Glomerular endothelial cell (primary cell): ENCODE measurements at places on chromosomes 6 and 20. TPM values are rescaled to one million over a fixed set of nuclear protein-coding genes. Genes with fewer than 3 reads are reported as not detected.

SNHG17 gene
- total RNA-seq: 21.1 and 38.3 TPM in 2 replicates

DNAH8 gene
- total RNA-seq: 0.06 TPM in 1 of 2 replicates, not detected in the other

NOX3 gene
- not detected in 2 replicates for total RNA-seq

SLCO4A1 gene
- total RNA-seq: 7.3 and 7.9 TPM in 2 replicates

NSFL1C gene
- total RNA-seq: 53.9 and 74.2 TPM in 2 replicates

ID4 gene
- 0.24 and 1.1 TPM in 2 replicates for total RNA-seq

TRDN gene
- not detected in 2 replicates for total RNA-seq

PI3 gene
- not detected in 2 replicates for total RNA-seq

NKAPL gene
- 0.99 and 2.8 TPM in 2 replicates for total RNA-seq

SLC24A3 gene
- 0.18 TPM in 1 of 2 replicates, not detected in the other for total RNA-seq

ACAT2 gene
- 19.4 and 25.0 TPM in 2 replicates for total RNA-seq

TSPO2 gene
- total RNA-seq: not detected in 2 replicates

IP6K3 gene
- not detected in 2 replicates for total RNA-seq

LYRM4 gene
- total RNA-seq: 22.6 and 26.1 TPM in 2 replicates

FUCA2 gene
- 52.1 and 74.3 TPM in 2 replicates for total RNA-seq

LIN28B gene
- 0.06 TPM in 1 of 2 replicates, not detected in the other for total RNA-seq

ECT2L gene
- 0.12 TPM in 1 of 2 replicates, not detected in the other for total RNA-seq

BPIFB1 gene
- not detected in 2 replicates for total RNA-seq

CD40 gene
- 9.3 and 14.0 TPM in 2 replicates for total RNA-seq

CCR6 gene
- total RNA-seq: not detected in 2 replicates

SLC22A16 gene
- total RNA-seq: not detected in 2 replicates
